ENCODE measurements at places on chromosomes 7 and 10. TPM values are rescaled to one million over a fixed set of nuclear protein-coding genes. Genes with fewer than 3 reads are reported as not detected.

DNA sequence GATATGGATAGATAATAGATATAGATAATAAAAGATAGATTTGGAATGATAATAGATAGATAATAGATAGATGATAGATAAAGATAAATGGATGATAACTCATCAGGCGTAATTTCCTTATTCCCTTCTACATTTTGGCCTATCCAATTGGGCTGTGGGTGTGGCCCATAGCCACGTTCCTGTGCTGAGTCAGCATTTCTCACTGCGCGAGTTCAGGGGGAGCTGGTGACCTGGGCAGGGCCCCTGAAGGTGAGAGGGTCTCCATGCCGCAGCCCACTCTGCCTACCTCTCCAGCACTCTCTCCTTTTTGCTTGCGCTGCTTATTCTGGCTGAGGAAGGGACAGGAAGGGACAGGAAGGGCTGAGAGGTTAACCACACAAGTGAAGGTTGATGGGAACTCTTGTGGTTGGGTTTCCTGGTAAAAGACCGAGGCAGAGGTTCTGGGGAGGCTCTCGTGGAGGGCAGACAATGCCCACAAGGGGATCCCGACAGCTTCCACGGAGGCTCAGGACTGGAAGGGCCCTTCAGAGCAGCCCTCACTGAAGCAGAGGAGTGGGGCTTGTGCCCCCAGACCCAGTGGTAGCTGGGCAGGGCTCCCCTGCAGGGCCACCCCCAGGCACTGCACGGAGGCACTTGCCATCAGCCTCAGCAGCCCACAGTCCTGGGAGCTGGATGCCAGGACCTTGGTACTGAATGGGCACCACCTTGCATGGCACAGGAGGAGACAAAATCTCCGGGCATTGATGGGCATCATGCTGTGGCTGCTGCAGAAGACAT lies 247.3 kb upstream of the PITRM1 start:
- no peak for DNase-seq

- DNase-seq = no peak
Measured at GRCh38 chr10:19003341-19003740, 45.3 kb upstream of the MALRD1 start.

DNA sequence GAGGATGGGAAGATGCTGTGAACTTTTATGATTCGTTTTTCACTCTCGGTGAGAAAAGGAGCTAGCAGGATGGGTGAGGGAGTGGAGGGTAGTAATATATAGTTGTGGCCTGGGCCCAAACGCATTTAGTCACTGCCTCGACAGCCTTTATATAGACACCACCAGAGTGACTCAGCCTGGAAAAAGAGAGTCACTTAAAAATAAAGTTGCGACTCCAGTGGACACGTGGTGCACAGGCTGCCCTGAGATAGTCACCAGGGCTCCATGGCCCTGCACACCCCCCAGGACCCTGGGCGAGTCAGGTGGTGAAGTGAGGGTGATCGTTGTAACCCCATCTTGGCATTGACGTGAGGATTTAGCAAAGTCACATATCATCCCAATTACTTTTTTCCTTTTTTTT lies 106.7 kb downstream of the CUX1 start:
- DNase-seq = no peak

GRCh38 chr7:156594283-156595080 lies 46.1 kb upstream of the RNF32 start:
- no peak for DNase-seq

- no peak for DNase-seq
Measured at GRCh38 chr7:112360681-112361080, 89.6 kb upstream of the IFRD1 start.

Gene SRPK2
- total RNA-seq = 17.3 TPM

- DNase-seq = no peak
Measured at GRCh38 chr10:23886355-23886754, 322.6 kb upstream of the KIAA1217 start.

- no peak for DNase-seq
Measured at GRCh38 chr7:80781561-80781979, 137.3 kb downstream of the SEMA3C start.

DNA sequence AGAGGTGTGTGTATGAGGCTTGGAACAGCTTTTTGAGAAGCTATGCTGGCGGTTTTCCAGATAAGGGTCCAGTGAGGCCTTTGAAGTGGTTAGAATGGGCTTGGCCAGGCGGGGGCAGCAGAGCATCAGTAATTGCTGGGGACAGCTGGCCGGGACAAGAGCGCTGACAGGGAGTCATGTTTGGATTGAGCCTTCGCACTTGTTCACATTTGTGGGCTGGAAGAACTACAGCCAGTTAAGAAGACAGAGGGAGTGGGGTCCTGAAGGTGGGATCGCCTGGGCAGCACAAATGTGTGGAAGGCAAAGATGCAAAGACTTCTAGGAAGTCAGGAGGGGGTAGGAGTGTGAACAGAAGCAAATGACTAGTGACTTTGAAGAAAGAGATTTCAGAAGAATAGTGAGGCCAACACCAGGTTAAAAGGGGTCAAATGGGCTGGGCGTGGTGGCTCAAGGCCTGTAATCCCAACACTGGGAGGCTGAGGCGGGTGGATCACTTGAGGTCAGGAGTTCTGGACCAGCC lies 12.7 kb upstream of the SDHAF3 start:
- DNase-seq = peak; percentile 90

DNA sequence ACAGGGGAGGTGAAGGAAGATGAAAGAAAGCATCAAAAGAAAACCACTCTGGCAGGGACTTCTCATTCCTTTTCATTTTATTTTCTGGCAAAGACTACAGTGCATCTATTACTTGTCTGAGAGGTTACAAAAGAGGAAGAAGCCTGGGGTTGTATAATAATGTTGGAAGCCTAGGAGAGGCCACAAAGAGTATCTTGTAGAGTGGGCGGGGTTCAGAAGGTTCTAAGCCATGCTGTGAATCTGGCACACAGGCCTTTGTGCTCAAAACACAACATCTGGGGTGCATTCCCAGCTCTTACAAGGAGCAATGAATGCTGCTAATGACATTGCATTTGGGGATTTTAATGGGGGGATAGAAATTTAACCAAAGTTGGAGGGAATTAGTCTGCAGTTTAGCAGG lies 49.4 kb downstream of the MRPL32 start:
- no peak for DNase-seq

DNA sequence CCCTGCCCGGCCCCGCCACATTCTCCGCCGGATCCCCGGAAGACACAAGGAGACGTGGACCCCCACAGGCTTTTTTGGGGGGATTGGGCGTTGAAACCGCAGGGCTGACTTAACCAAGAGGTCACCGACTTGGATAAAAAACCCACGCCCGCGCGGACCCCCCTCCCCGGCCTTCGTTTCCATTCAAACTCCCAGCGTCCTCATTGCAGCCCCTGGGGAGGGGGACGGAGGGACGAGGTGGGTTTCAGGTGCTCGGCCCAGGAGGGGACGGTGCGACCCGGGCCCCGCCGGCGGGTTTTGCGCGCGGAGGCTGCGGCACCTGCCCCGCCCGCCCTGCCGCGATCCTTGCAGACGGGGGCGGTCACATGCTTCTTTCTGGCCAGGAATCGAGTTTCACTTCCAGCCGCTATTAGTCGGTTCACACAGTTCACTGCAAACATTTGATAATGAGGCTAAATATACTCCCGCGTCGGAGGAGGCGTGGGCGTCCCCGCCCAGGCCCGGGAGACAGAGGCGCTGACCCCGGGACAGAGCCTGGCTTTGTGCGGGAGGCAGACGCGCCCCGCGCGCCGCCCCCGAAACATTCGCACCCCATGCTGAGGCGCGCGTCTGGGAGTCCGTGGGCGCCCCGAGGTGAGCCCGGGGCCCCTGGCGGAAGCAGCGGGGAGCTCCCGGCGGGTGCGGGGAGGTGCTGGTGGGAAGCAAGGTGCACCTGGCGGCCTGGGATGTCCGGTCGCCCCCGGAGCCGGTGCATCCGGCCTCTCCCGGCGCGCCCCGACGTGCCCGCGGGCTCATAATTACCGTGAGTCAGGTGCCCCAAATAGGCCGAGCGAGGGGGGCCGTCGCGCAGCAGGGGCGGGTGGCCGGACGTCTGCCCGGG lies 2.7 kb upstream of the PDGFA start:
- DNase-seq = peak; percentile 71

DNA sequence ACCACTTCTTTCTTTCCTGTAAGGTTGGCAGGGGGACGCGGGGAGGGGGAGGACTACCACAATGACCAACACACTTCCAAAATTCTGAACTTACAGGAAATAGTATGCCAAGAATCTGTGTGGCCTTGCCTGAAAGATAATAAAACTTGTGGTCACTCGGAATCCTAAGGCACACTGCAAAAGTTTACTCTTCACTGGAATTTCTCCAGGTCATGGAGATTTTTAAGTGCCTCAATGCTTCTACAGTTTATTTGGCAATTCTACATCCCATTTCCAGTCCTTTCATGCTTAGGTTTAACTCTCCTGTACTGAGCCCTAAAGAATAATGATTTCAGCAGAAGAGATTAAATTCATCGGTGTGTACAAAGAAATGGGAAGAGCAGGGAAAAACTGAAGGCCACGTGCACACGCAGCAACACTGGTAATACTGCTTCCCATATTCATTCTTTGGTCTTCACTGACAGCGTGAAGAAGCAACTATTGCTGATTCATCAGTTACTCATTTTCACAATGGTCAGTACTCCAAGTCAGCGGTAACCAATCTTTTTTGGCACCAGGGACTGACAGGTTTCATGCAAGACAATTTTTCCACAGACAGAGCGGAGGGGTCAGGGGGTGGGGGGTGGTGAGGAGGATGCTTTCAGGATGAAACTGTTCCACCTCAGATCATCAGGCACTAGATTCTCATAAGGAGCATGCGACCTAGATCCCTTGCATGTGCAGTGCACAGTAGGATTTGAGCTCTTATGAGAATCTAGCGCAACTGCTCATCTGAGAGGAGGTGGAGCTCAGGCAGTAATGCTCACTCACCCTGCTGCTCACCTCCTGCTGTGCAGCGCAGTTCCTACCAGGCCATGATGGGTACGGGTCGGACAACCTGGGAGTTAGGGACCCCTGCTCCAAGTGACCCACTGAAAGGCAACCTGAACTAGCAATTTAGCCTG lies 9.8 kb downstream of the LARP4B start:
- no peak for DNase-seq

GRCh38 chr7:116249969-116250553 lies 39.7 kb downstream of the TES start:
- DNase-seq = no peak

- no peak for DNase-seq
Measured at GRCh38 chr7:47069385-47070076, 512.4 kb downstream of the TNS3 start.

DNA sequence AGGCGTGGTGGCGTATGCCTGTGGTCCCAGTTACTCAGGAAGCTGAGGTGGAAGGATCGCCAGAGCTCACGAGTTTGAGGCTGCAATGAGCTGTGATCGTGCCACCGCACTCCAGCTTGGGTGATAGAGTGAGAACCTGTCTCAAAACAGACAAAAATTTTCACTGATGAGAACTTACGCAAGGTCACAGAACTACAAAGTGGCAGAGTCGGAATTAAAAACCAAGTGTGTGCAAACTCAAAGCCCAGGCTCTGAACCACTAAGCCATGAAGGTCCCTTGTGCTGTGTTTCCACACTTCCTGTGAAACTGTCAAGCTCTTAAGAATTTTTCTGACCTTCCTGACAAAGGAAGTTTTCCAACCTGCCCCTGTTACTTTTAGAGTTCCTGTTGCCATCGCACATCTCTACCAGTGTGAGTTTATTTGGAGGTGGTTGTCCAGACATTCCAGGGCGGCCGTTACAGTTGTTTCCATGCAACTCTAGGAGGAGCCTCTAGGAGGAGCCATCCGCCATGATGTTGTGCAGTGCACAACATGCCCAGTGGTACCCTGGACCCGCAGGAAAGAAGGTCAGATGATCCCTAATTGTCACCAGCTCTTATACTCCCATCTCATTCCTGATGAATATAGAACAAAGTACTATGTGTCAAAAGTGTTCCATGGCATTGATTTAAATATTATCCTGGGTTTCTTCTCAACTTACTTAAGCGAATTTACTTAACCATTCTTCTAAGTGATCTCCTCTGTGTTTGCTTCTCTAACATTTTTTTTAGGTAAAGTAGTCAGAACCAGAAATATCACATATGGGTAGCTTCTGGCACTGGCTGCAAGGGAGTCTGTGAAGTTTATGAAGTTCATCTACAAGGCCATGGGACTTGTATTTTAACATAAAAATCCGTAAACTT lies 49.0 kb upstream of the LYZL1 start:
- peak; percentile 65 for DNase-seq

DNA sequence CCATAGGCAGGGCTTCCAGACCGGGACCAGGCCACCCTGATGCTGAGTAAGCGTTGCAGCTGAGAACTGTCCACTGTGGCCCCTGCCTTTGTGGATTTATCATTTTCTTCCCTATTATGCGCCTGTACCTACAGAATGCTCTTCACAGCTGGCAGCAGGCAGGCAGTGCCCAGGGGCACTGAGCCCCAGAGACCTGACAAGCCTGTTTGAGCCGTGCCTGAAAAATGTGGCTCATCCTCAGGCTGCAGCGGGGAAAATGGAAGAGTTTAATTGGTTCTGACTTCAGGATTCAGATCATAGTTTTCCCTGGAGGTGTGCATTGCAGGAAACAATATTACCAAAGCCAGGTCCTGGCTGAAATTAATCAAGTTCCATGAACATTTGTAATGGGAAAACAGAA lies 200.2 kb downstream of the ZNF438 start:
- no peak for DNase-seq

Gene VWDE
- 0.24 TPM for total RNA-seq

Gene IFIT1B
- total RNA-seq = 1.2 TPM

DNA sequence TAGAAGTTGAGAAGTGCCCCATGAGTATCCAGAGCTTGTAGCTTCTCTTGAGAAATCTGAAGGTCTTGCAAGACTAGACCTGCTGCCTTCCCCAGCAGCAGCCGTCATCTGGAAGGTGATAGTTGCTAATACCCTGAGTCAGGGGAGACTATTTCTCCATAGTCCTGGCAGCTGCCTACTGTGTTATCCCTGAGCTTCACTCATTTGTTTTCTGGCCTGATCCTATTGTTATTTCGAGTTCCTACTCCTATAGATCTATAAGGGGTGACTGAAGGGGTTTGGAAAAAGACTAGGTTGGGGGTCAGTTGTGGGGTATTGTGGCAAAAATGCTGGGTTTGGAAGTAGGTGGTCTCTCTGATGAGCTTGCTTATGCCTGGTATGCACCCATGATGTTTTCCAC lies 297.8 kb downstream of the CNTNAP2 start:
- no peak for DNase-seq

- DNase-seq = no peak
Measured at GRCh38 chr7:135966341-135967043, 10.7 kb downstream of the MTPN start.

Gene EEF1AKMT2
- total RNA-seq = 7.9 TPM

Gene ABI1
- 18.8 TPM for total RNA-seq

Gene CCSER2
- total RNA-seq = 27.2 TPM

Gene LGI1
- 0.86 TPM for total RNA-seq

DNA sequence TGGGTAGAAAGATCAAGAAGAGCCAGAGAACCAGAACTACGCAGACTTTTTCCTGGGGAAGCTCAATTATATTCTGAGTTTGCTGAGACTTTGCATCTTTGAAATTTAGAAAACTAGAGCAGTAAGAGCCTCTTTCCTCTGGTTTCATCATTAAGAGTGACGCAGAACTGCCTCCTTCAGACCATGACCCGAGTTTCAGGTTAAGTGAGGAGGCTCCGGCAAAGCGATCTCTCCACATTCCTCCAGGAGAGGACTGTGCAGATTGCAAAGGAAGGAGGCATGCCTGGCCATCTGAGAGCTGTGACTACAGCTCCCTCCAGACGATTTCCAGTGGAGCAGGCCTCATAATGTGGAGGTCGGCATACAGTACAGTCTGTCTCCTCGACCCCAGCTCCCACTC lies 115.8 kb upstream of the LANCL2 start:
- no peak for DNase-seq

GRCh38 chr7:74294191-74294998 lies 5.2 kb downstream of the CLIP2 start:
- DNase-seq = no peak

Gene SYT15B
- total RNA-seq = 0.62 TPM
